ENCODE measurements at places on chromosomes 7 and 10. TPM values are rescaled to one million over a fixed set of nuclear protein-coding genes. Genes with fewer than 3 reads are reported as not detected.
A peak's percentile ranks its signal among the peaks of the same experiment; 100 is the strongest.

The HYAL4 gene
- total RNA-seq = not detected

The FKBP6 gene
- not detected for total RNA-seq

The CD36 gene
- 164 TPM for total RNA-seq

The FOXK1 gene
- 47.3 TPM for total RNA-seq

The LRRC61 gene
- total RNA-seq = 19.3 TPM

The GIMAP7 gene
- 18.8 TPM for total RNA-seq

The LIPK gene
- not detected for total RNA-seq

The PPP1R9A gene
- 15.7 TPM for total RNA-seq

GRCh38 chr7:48090095-48090805 is 1.2 kb downstream of the UPP1 start:
- peaks cover 39% of the 10 kb centered on the region for H3K36me3 ChIP-seq
- H3K27ac ChIP-seq = peak overlapping the region; percentile 95
- DNase-seq = no peak

GRCh38 chr7:107230334-107230733 is 61.5 kb downstream of the HBP1 start:
- H3K36me3 ChIP-seq = no peaks in the 10 kb centered on the region
- H3K4me1 ChIP-seq = no peaks in the 10 kb centered on the region
- DNase-seq = no peak
- H3K27me3 ChIP-seq = no peaks in the 10 kb centered on the region

DNA sequence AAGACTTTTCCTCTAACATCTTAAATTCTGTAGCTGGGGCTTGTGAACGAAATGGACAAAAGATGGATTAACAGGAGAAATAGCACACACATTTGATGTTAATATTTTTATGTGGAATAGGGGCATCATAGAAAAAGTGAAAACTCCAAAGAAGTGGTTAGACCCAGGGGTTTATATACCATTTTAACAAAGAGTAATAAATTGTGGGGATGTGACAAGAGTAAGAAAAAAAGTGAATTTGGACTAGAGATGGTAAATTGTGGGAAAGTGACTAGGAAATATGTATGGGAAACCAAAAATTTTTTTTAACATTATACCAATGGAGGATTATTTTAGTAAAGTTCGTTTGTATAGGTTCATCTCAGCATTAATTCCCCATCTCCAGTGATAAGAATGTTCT is 8.2 kb downstream of the SLC39A12 start:
- H3K27me3 ChIP-seq = no peaks in the 10 kb centered on the region
- no peaks in the 10 kb centered on the region for H3K4me1 ChIP-seq
- H3K36me3 ChIP-seq = no peaks in the 10 kb centered on the region
- DNase-seq = no peak

GRCh38 chr7:115844857-115845256 is 185.7 kb downstream of the TFEC start:
- no peak for DNase-seq
- no peaks in the 10 kb centered on the region for H3K4me1 ChIP-seq
- no peaks in the 10 kb centered on the region for H3K27me3 ChIP-seq
- no peak overlapping the region for H3K27ac ChIP-seq

DNA sequence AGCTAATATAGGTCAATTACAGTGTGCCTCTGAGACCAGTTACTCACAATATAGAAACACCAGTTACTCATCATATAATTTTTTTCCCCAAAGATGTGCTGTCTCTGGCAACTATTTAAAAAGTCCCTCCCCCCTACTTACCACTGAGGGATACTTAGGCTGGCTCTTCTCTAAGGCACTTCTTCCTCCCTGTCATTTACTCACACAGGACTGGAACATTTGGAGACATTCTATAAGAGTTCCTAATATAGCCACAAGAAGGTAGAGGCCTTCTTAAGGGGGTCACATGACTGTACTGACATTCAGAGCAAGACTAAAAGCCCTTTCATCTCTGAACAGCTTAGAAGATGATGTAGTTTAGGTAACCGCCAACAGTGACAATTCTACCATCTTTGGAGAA is 44.4 kb upstream of the SLIT1 start:
- peaks cover 69% of the 10 kb centered on the region for H3K36me3 ChIP-seq
- no peak for DNase-seq
- no peak overlapping the region for H3K27ac ChIP-seq
- H3K27me3 ChIP-seq = no peaks in the 10 kb centered on the region

DNA sequence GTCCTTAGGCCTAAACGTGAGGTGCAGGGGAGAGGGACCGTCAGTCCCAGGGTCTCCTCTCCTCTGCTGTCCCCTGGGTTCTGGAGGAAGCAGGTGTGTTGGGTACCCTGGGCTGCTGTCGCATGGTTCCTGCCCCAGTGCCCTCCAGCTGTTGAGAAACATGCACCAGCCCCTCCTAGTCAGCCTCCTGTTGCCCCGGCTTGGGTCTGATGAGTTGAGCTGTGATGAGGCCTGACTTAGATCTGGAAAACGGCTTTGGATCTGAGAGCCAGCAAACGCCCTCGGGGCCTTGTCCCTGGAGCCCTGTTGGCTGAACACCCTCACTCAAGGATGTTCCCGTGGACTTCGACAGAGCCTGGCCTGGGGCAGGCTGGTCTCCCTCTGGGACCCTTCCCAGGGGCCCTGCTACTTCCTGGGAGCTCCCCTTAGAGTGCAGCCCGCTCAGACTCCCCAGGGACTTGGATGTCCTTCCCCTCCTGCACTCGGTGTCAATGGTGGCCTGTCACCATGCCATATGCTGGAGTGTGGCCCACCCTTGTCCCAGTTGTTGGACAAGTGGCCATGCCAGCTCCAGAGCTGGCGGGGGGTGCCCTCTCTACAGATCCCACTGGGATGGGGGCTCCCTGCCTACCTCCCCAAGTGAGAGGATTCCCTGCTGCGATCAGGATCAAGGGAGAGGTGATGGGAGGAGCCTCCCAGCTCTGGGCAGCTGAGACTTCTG is 12.3 kb downstream of the ZNF316 start:
- no peaks in the 10 kb centered on the region for H3K27me3 ChIP-seq
- no peak overlapping the region for H3K27ac ChIP-seq
- no peak for DNase-seq
- peaks cover 7% of the 10 kb centered on the region for H3K36me3 ChIP-seq
- no peak overlapping the region for H3K4me3 ChIP-seq

GRCh38 chr10:24120646-24121045 is 88.3 kb upstream of the KIAA1217 start:
- H3K27me3 ChIP-seq = no peaks in the 10 kb centered on the region
- no peak overlapping the region for H3K27ac ChIP-seq
- H3K4me1 ChIP-seq = no peaks in the 10 kb centered on the region
- no peak overlapping the region for H3K4me3 ChIP-seq
- no peaks in the 10 kb centered on the region for H3K36me3 ChIP-seq

DNA sequence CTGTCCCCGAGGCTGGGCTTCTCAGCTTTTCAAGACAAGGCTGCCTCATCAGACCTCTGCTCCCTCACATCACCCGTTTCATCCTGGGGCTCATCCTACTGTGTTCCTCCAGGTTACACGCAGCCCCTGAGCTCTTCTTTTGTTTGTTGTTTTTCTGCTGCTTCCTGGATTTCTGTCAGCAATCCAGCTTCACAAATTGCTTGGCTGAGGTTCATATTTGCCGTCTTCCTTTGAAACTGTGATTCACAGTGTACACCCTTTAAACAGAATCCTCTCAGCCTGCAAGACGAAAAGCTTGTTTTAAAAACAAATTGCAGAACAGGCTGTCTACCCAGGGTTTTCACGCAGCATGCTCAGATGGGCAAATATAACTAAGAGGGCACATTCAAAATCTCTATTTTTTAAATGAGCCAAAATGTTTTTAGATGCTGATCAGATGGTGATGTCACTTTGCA is 39.1 kb upstream of the PARD3 start:
- H3K27ac ChIP-seq = no peak overlapping the region
- no peaks in the 10 kb centered on the region for H3K27me3 ChIP-seq
- H3K4me1 ChIP-seq = no peaks in the 10 kb centered on the region
- DNase-seq = peak; percentile 29

DNA sequence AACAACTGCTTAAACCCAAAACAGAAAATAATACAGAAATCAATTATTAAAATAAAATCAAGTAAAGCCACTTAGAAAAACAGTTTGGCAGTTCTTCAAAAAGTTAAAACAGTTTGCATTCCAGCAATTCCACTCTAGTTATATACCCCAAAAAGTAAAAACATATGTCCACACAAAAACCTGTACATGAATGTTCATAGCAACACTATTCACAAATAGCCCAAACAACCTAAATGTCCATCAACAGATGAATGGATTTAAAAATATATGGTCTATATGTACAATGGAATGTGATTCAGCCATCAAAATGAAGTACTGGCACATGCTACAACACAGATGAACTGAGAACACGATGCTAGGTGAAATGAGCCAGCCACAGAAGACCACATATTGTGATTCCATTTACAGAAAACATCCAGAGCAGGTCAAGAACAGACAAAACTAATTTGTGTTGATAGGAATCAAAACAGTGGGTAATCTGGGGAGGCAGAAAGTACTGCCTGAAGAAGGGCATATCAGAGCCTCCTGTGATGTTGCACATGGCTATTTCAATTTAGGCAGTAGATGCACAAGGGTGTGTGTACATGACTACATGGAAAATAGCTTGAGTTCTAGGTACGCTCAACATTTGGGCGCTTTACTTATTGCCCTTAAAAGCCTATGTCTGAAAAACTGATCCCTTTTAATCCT is 66.3 kb downstream of the CYTH3 start:
- H3K27me3 ChIP-seq = no peaks in the 10 kb centered on the region
- no peak overlapping the region for H3K27ac ChIP-seq
- no peak for DNase-seq

DNA sequence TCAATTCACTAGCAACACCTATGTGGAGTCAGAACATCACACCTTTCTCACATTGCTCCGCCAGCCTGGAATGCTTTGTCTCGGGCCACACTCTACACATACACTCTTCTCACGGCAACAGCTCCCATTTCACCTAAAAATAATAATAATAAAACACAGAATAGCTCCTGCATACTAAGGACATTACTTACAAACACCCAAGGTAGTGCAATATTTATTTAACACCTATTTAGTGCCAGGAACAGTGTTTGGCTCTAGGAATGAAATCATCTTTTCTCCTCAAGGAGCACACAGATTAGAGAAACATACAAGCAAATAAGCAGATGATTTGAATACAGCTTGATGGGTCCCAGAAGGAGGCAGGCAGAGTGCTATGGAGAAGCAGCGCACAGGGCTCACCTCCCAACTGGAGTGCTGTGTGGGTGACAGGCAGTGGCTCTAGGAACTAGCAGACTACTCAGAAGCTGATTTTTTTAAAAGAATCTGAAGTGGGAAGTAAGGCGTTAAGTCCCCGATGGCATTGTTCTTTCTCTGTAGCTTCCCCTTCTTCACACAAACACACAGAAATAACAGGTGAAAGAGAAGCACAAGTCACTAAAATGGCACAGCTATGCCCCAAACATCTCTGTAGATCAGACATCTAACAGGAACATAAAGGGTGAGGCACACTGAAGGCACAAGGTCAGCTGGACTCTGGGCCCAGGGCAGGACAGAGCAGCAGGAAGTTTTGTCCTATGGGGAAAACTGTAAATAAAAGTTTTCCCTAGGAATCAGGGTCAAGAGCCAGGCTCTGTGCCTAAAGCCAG is 16.7 kb downstream of the USP6NL start:
- H3K36me3 ChIP-seq = no peaks in the 10 kb centered on the region
- no peak overlapping the region for H3K27ac ChIP-seq
- H3K27me3 ChIP-seq = no peaks in the 10 kb centered on the region

DNA sequence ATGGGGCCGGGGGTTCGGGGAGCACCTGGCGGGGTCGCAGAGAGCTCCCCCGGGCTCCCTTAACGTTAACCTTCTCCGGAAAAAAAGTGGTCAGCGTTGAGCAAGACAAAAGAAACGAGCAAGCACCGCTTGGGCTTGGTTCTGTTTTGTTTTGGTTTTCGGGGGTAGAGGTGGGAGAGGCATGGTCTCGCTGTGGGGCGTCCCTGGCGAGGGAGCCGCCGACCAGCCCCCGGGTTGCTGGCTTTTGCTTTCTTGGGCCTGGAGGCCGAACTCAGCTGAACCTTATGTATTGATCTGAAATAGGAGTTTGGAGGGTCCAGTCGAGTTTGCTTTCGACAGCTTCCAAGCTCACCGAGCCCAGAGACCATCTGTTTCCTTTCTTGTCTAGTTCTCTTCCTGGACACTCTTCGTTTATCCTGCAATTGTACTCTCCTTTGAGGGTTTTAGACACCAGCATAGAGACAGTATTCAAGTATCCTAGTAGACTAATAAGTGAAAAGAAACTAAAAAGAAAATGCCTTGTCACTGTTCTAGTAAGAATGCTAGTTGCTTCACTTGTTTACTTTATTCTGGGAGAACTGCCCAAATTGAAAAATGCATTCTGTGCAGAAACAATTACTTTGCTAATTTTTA is 980 bp downstream of the FHIP2A start:
- peak; percentile 31 for DNase-seq
- H3K27me3 ChIP-seq = no peaks in the 10 kb centered on the region
- H3K36me3 ChIP-seq = no peaks in the 10 kb centered on the region
- peak overlapping the region; percentile 99 for H3K27ac ChIP-seq
- peaks cover 43% of the 10 kb centered on the region for H3K4me1 ChIP-seq

DNA sequence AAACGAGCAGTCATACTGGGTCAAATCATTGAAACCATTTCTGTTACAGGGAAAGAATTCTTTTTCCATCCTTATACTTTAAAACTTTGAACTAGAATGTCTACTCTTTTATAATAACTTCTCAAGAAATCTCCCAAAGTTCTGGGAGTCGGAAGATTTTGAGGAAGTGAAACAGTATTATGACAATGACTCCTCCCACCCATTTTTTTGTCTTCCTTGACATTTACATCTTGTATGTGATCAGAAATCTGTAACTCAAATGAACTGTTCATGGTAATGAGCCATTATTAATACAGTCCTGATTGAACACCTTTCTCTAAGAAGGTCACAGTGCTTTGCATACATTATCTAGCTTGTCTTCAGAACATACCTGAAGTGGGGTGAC is 227.4 kb downstream of the CELF2 start:
- no peak overlapping the region for H3K4me3 ChIP-seq
- DNase-seq = no peak
- no peak overlapping the region for H3K27ac ChIP-seq
- H3K27me3 ChIP-seq = no peaks in the 10 kb centered on the region

- no peak overlapping the region for H3K27ac ChIP-seq
- no peaks in the 10 kb centered on the region for H3K4me1 ChIP-seq
- H3K4me3 ChIP-seq = no peak overlapping the region
- H3K27me3 ChIP-seq = no peaks in the 10 kb centered on the region
These were observed 81.7 kb downstream of the CABCOCO1 start for GRCh38 chr10:61744469-61744868.

- H3K4me3 ChIP-seq = no peak overlapping the region
- no peaks in the 10 kb centered on the region for H3K36me3 ChIP-seq
- H3K27me3 ChIP-seq = no peaks in the 10 kb centered on the region
- no peak overlapping the region for H3K27ac ChIP-seq
These were observed 37.5 kb downstream of the DENND11 start for GRCh38 chr7:141664450-141664849.

- H3K36me3 ChIP-seq = no peaks in the 10 kb centered on the region
- no peaks in the 10 kb centered on the region for H3K27me3 ChIP-seq
- DNase-seq = no peak
- H3K4me3 ChIP-seq = no peak overlapping the region
- H3K4me1 ChIP-seq = no peaks in the 10 kb centered on the region
These were observed 796.9 kb upstream of the MBL2 start for GRCh38 chr10:53569455-53569854.

- H3K36me3 ChIP-seq = peaks cover 39% of the 10 kb centered on the region
- no peak for DNase-seq
- no peak overlapping the region for H3K4me3 ChIP-seq
- H3K27ac ChIP-seq = no peak overlapping the region
These were observed 69.8 kb upstream of the DNAJB12 start for GRCh38 chr10:72424561-72424960.
